ENCODE measurements at places on chromosomes 2 and 18.

- DNase-seq, result no peak
Measured at GRCh38 chr2:163465440-163465839, 270.4 kb downstream of the FIGN start.

DNA sequence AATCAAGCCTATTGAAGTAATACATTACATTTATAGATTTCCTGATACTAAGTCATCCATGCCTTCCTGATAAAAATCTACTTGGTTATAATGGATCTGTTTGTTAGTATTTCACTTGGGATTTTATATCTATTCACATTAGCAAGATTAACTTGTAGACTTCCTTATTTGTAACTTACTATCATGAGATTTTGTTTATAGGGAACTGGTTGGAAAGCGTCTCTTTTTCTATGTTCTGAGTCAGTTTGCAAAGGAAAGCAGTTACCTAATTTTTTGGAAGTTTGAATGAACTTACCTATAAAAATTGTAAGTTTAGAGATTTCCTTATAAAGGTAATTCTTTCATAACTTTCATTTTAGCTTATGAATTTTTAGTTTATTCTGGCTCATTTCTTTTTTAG lies 141.4 kb downstream of the SMAD7 start:
- DNase-seq, result no peak

GRCh38 chr18:7876354-7877104 lies 309.4 kb downstream of the PTPRM start:
- DNase-seq, result no peak

DNA sequence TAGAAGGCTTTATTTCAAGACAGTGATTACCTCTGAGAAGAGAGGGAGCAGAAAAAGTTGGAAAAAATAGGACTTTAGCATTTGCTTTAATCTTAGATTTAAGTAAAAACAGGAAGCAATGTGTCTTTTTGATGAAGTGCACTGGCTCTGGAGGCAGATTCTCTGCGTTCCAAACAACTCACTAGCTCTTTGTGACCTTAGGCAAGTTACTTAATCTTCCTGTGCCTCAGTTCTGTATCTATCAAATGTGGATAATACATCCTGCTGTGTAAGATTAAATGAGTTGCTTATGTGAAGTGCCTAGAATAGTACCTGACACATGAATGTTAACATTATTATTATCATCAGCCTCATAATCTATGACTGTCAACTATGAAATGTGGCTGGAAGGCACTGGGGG lies 42.3 kb downstream of the RPRD1A start:
- peak; percentile 7 for DNase-seq

Data from left renal pelvis (tissue), 4 donors.